ENCODE measurements at places on chromosomes 1 and 21.

DNA sequence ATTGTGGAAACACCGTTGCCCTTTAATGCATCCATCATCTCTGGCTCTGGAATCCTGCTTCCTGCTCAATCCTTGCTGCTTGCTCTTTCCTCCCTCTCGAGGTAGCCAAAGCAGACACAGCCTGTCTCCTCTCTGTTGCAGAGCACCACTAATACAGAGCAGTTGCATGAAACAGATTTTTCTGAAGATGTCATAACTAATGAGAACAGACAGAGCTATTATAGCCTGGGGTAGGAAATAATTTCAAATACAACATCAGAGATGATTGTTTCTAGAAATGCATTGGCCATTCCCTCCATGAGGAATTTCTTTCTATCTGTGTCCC lies 23.3 kb upstream of the ACBD6 start:
- no peak for DNase-seq

- DNase-seq, result no peak
These were observed 161.1 kb upstream of the IRF2BP2 start for GRCh38 chr1:234770924-234771540.

- DNase-seq, result peak; percentile 14
These were observed 189.1 kb upstream of the RNPC3 start for GRCh38 chr1:103336408-103336807.

GRCh38 chr1:53735681-53736080 lies 3.3 kb downstream of the GLIS1 start:
- no peak for DNase-seq

GRCh38 chr1:234529095-234529949 lies 50.3 kb upstream of the TARBP1 start:
- no peak for DNase-seq

DNA sequence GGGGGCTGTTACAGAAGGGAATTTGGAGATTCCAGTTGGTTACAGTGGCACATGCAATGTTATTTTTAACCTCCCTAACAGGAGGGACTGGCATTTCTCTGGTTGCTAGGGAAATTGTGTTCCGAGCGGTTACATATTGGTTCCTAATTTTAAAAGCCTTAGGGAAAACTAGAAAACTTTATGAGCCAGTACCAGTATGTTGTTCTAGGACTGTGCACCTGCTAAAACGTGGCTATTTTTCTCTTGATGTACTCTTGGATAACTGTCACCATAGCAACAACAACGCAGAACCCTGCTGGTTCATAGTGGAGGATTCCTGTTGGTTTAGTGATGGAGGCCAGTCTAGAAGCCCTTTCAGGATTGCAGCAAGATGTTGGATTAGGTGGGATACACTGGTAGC lies 68.9 kb upstream of the PGBD5 start:
- no peak for DNase-seq

DNA sequence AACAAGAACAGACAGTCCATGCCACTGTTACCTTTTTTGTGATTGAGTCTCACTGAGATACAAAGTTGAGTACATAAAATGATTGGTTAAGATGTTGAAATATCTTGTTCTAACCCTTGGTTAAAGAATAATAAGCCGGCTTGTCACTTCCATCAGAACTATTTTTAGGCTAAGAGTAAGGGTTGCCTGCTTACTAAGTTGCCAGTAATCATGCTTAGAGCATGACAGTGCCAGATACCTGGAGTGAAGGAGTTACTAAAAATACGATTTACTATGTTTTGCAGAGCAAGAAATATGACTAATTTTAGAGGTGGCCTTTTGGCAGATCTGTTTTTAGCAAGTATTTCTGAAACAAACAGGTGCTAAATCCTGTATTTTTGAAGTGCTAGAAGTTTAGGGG lies 6.0 kb downstream of the HUNK start:
- no peak for DNase-seq

- DNase-seq, result peak; percentile 2
These were observed 60.8 kb upstream of the SLC35F3 start for GRCh38 chr1:233843525-233844204.

- peak; percentile 11 for DNase-seq
These were observed 1.8 kb upstream of the TBX15 start for GRCh38 chr1:118989878-118990378.

GRCh38 chr1:217889401-217889800 lies 258.3 kb downstream of the SPATA17 start:
- DNase-seq, result peak; percentile 6

DNA sequence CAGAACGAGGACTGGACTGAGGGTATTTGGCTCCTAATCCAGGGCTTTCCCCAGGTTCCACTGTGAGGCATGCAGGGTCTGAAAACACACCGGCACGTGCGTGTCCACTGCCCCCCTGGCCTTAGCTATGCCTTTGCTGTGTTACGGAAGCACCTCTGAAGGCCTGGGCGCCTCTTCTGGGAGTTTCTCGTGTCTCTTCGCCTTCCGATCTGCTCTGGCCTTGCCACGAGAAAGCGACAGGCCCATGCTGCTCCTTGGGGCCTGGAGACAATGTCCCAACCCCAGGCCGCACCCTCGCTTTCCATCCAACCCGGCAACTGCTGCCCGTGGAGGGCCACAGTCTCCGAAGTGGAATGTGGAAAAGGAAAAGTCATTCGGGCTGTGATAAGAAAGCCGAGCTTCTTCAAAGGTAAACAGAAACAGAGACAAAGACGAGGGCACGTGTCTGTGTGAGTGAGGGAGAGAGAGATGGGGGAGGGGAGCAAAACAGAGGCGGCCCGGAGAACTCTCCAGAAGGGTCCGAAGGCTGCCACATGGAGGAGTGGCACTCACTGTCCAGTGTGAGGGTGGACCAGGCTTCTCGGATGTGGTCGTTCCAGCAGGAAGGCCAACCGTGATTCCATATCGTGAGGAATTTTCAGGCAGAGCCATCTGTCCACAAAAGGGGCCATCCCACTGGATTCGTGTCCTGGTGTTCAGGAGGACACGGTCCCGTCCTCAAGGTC lies 3.4 kb upstream of the UMODL1 start:
- DNase-seq, result no peak

- DNase-seq, result peak; percentile 33
These were observed 182.1 kb upstream of the DMRTA2 start for GRCh38 chr1:50605186-50605875.

DNA sequence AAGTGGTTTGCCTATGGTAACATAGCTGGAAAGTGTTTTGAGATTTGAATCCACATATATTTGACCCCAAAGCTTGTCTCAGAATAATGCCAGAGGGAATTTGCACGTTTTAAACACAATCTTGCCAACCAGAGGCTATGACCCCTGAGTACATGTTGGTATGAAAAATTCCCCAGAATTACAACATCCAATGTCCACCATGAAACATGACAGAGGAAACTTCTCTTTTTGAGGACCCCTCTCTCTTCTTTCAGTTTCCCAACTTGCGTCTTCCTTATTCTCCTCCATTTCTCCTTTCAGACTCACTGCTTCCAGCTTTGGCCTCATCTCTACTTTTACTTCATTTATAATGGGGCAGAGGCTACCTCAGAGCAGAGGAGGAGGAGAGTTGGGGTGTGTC lies 5.5 kb upstream of the KCNJ9 start:
- DNase-seq, result no peak

GRCh38 chr21:33541105-33541711 lies 709 bp downstream of the GART start:
- DNase-seq, result no peak

GRCh38 chr21:32383812-32384211 lies 9.0 kb downstream of the URB1 start:
- no peak for DNase-seq

GRCh38 chr1:107003972-107004371 lies 52.5 kb upstream of the PRMT6 start:
- DNase-seq, result no peak

- no peak for DNase-seq
These were observed 9.8 kb upstream of the CSF3R start for GRCh38 chr1:36492491-36492890.

- DNase-seq, result peak; percentile 86
These were observed 2.0 kb downstream of the ADAMTS1 start for GRCh38 chr21:26842974-26843932.

DNA sequence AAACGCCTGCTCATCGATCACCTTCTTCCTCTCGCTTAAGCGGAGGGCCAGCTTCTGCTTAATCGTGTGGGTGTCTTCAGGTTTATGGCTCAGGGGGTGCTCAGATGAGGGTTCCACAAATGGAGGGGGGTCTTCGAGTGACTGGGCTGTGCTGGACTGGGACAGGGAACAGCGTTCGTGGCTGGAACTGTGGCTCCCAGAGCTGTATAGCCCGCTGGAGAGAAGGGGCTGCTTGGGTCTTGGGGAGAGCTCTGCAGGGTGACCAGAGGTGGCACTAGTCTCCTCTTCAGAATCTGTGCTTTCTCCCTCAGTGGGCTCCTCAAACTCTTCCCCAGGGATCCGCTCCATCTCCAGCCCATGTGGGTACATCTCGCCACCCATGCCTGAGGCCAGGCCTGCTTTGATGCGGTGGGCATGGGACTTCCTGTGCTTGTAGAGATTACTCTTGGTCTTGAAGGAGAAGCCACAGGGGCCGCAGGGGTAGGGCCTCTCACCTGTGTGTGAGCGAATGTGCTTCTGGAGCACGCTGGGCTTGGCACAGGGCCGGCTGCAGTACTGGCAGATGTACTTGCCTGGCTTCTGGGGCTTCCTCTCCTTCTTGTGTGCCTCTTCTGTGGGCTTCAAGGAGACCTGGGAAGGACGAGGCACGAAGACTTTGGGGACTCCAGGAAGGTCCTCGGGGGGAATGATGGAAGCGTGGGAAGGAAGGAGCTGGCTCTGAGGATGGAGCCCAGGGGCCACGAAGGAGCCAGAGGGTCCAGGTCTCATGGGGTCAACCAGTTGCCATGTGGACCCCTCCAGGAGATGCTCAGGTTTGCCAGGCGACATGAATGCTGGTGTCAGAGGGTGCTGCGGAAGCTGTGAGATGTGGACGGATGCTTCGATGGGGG lies 99.4 kb upstream of the EDN2 start:
- DNase-seq, result no peak

GRCh38 chr1:244628789-244629188 lies 24.1 kb upstream of the DESI2 start:
- DNase-seq, result no peak

DNA sequence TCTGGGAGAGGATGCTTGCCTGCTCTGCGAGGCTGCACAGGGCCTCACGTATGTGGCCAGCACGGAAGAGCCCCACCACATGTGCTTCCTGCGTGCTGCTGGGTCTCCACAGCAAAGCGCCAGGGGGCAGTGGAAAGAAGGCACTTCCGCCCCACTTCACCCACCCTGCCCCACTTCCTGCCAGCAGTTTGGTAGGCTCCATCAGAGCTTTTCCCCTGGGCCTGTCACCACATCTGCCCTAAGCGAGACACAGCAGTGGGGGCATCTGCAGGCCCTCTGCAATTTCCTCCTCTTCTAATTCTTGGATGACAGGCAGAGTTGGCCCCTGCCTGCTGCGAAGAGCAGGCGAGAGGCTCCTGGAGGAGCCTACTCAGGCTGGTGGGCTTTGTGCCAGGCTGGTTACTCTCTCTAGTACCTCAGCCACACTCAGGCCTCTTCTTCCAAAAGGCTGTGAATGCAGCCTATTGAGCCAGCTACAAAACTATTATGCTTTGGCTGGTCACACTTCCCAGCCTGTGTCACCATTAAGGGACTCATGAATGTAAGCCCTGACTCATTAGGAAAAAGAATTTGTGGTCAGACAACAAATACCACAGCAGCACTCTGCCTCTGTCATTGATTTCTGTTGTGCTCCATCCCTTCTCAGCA lies 25.0 kb downstream of the CD244 start:
- no peak for DNase-seq

GRCh38 chr21:38258521-38259485 lies 2.0 kb downstream of the KCNJ15 start:
- no peak for DNase-seq

- no peak for DNase-seq
These were observed 97.6 kb upstream of the SIM2 start for GRCh38 chr21:36601362-36601761.

GRCh38 chr21:29390778-29391177 lies 92.1 kb downstream of the BACH1 start:
- no peak for DNase-seq

- DNase-seq, result no peak
These were observed 122.3 kb downstream of the DMRTB1 start for GRCh38 chr1:53581476-53581875.
